ENCODE measurements at places on chromosomes 3 and 15.
A peak's percentile ranks its signal among the peaks of the same experiment; 100 is the strongest.

DNA sequence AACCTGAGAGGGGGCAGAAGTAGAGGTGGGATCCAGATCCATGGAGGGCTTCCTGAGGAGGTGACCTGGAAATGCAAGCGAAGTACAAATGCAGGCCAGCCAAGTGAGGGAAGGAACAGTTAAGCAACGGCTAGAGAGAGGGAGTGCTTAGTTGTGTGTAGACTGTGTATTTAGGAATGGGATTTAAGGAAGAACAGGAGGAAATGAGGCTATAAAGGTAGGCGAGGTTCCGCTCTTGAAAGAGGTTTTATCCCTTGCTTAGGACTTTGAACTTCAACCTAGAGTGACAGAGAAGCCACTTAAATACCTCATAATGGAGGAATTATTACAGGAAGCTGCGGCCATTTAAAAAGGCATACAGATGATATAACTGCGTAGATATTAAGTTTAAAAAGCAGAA lies 295.1 kb downstream of the THSD4 start:
- no peak overlapping the region for H3K4me3 ChIP-seq
- H3K36me3 ChIP-seq = no peaks in the 10 kb centered on the region
- DNase-seq = no peak
- H3K27ac ChIP-seq = no peak overlapping the region
- peaks cover 25% of the 10 kb centered on the region for H3K27me3 ChIP-seq
- no peaks in the 10 kb centered on the region for H3K4me1 ChIP-seq

- H3K27ac ChIP-seq = no peak overlapping the region
- H3K4me1 ChIP-seq = no peaks in the 10 kb centered on the region
Measured at GRCh38 chr3:127734754-127735473, 62.2 kb downstream of the ABTB1 start.

- H3K4me3 ChIP-seq = no peak overlapping the region
- H3K36me3 ChIP-seq = no peaks in the 10 kb centered on the region
- H3K4me1 ChIP-seq = no peaks in the 10 kb centered on the region
- no peak for DNase-seq
- peaks cover 39% of the 10 kb centered on the region for H3K27me3 ChIP-seq
Measured at GRCh38 chr3:13120289-13120927, 47.2 kb upstream of the IQSEC1 start.

- no peak for DNase-seq
- no peak overlapping the region for H3K4me3 ChIP-seq
- peaks cover 25% of the 10 kb centered on the region for H3K27me3 ChIP-seq
- H3K27ac ChIP-seq = no peak overlapping the region
Measured at GRCh38 chr3:198107840-198108734, 148.1 kb downstream of the LMLN start.

- DNase-seq = no peak
- no peak overlapping the region for H3K27ac ChIP-seq
- no peaks in the 10 kb centered on the region for H3K27me3 ChIP-seq
- no peaks in the 10 kb centered on the region for H3K4me1 ChIP-seq
- no peak overlapping the region for H3K4me3 ChIP-seq
- H3K36me3 ChIP-seq = peaks cover 43% of the 10 kb centered on the region
Measured at GRCh38 chr3:158820521-158820920, 18.7 kb downstream of the MFSD1 start.

GRCh38 chr3:182596676-182597410 lies 196.5 kb upstream of the ATP11B start:
- H3K4me3 ChIP-seq = no peak overlapping the region
- DNase-seq = no peak
- H3K27ac ChIP-seq = no peak overlapping the region

DNA sequence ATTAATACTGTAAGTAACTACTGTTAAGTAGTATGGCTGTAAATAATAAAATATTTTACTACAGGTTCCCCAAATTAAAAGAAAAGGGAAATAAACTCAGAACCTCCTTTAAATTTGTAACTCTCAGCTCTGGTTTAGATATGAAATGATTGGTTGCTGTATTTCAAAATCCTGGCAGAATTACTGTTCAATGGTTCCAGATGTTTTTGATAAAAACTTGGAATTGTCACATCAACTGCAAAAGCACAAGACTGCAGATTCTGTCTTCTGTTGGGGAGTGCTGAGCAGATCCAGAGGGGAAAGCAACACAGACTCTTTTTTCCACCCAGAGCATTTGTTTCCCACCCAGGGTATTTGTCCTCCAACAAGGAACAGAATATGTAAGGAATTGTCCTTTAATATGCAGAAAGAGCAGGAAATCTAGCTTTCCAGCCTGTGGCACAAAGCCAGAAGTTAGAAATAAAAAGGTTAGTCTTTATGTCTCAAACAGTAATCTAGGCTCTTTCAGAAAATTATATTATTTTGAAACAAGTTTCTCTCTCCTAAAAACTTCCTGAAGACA lies 178.1 kb downstream of the KLHL25 start:
- H3K27me3 ChIP-seq = no peaks in the 10 kb centered on the region
- no peak for DNase-seq
- H3K4me1 ChIP-seq = peaks cover 7% of the 10 kb centered on the region
- H3K4me3 ChIP-seq = no peak overlapping the region

DNA sequence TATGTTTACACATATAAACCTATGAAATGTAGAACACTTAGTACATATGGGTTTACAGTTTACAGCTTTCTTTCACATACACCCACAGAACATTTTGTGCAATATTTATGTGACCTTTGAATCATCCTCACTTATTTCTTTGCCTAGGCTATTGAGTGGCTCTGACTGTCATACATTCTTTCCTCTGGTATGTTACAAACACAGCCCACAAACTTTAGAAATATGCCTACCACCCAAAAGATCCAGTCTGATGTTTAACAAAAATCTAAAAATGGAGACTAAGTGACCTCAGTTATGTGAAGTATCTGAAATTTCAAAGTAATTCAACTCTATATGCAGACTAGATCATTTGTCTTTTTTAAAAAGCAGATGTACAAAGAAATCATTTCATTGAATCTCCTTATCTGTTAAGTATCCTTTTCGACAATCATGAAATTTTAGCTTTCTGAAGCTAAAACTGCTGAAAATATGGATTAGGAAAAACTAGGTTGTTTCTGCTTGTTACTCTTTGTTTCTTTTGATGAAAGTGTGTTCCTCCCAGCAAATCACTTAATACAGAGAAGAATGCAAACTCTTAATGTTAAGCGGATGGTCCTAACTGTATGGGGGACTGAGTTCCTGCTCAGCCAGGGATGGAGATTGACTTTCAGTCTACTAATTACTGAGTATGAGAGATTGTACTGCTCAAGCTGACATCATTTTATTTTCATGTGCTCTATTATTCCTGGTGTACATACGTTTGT lies 27.7 kb downstream of the CCDC54 start:
- no peak overlapping the region for H3K27ac ChIP-seq
- H3K4me3 ChIP-seq = no peak overlapping the region
- no peak for DNase-seq

- DNase-seq = no peak
- H3K4me3 ChIP-seq = no peak overlapping the region
- H3K36me3 ChIP-seq = peaks cover 31% of the 10 kb centered on the region
- H3K27ac ChIP-seq = no peak overlapping the region
- H3K27me3 ChIP-seq = no peaks in the 10 kb centered on the region
- H3K4me1 ChIP-seq = peaks cover 90% of the 10 kb centered on the region
Measured at GRCh38 chr15:67094001-67094826, 28.8 kb downstream of the SMAD3 start.

DNA sequence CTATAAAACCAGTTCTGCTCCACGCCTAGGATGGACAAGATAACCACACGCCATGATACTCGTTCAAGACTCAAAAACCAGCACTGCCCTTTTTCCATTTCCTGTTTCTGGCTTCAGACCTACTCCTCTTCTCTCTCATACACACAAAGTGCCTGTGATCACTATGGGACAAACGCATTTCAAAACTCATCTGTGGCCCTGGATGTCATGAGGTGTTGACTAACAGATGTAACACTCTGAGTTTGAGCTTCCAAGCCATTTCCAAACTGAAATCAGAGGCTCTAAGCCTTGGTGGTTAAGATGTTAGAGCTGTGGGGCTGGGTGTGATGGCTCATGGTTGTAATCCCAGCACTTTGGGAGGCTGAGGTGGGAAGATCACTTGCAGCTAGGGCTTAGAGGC lies 55.7 kb upstream of the LMOD3 start:
- no peak overlapping the region for H3K27ac ChIP-seq
- no peaks in the 10 kb centered on the region for H3K27me3 ChIP-seq
- peaks cover 7% of the 10 kb centered on the region for H3K4me1 ChIP-seq
- H3K36me3 ChIP-seq = peaks cover 63% of the 10 kb centered on the region

GRCh38 chr3:37979541-37980461 lies 10.8 kb upstream of the VILL start:
- no peaks in the 10 kb centered on the region for H3K36me3 ChIP-seq
- DNase-seq = no peak
- no peak overlapping the region for H3K27ac ChIP-seq
- H3K4me3 ChIP-seq = no peak overlapping the region
- peaks cover 7% of the 10 kb centered on the region for H3K27me3 ChIP-seq
- peaks cover 1% of the 10 kb centered on the region for H3K4me1 ChIP-seq

DNA sequence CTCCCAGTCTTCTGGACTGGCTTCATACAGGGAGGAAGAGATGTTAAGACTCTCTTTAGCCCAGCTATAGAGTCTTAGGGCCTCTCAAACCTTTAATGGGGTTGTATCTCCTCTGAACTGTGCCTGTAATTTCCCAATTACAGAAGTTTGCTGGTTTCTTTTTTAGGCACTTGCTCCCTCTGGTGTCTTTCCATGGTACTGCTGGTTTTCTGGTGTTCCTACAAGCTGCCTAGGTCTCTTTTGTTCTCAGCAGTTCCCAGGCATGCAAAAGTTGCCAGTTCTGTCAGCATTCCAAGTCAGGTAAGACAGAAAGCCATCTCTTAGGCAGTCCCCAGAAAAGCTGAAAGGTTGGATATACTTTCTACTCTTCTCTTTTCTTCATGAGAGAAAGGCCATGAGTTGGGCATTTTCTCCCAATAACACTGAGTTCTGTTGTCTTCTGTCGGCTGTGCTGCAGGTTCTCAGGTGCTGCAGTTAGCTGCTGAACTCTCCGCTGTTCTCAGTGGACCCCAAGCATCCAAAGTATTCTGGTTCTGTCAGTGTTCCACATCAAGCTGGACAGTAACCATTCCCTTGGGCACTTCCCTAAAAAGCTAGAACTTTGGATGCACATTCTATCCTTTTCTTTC lies 54.4 kb upstream of the EHHADH start:
- H3K4me3 ChIP-seq = no peak overlapping the region
- no peak overlapping the region for H3K27ac ChIP-seq
- DNase-seq = peak; percentile 38

DNA sequence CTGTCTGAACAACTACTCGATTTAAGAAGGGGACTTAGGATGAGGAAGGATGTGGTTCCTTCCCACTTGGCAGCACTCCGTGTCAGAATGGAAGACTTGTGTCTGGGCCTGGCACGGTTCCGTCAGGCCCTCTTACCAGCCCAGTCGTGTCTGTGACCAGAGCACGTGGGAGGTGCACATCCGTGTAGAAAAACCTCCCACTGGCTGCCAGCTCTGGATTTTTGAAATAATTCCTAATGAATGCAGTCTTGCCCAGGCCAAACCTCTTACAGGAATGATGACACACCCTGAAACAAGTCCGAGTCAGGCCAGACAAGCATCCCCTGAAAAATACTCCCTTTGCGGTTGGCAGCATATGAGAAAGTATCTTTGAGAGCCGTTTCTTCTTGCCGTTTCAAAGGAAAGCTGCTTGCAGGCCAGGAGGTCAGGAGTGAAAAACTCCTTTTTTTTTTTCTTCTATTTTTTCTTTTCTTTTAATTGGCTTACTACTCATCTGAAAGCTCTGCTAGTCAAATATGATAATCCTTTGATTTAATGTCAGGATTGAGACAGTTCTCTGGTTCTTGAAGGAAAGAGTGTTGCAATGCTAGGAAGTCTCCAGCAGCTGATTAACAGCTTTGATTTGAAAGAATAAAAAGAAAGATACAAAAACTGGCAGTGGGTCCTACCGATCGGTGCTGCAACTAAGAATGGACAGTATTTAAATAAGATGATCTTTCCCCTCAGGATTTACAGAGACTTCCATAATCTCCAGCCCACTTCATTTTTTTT lies 19.8 kb downstream of the IL1RAP start:
- no peaks in the 10 kb centered on the region for H3K36me3 ChIP-seq
- no peak overlapping the region for H3K27ac ChIP-seq
- no peak overlapping the region for H3K4me3 ChIP-seq

GRCh38 chr3:5023777-5024346 lies 44.6 kb downstream of the BHLHE40 start:
- peaks cover 7% of the 10 kb centered on the region for H3K36me3 ChIP-seq
- peaks cover 25% of the 10 kb centered on the region for H3K4me1 ChIP-seq
- DNase-seq = no peak
- H3K27me3 ChIP-seq = no peaks in the 10 kb centered on the region

Measured in effector memory CD8-positive, alpha-beta T cell (primary cell).